ENCODE measurements at places on chromosomes 12 and 14.

GRCh38 chr14:101464984-101465794, 96.1 kb upstream of the DIO3 start:
- no peak for DNase-seq

- no peak for DNase-seq
These were observed 38.9 kb downstream of the TPCN1 start for GRCh38 chr12:113260127-113260526.

- no peak for DNase-seq
These were observed 4.8 kb upstream of the PLEKHD1 start for GRCh38 chr14:69479696-69480095.

GRCh38 chr12:115169981-115170380, 486.0 kb upstream of the TBX3 start:
- DNase-seq = no peak

GRCh38 chr14:71885301-71885700, 46.9 kb upstream of the RGS6 start:
- no peak for DNase-seq

DNA sequence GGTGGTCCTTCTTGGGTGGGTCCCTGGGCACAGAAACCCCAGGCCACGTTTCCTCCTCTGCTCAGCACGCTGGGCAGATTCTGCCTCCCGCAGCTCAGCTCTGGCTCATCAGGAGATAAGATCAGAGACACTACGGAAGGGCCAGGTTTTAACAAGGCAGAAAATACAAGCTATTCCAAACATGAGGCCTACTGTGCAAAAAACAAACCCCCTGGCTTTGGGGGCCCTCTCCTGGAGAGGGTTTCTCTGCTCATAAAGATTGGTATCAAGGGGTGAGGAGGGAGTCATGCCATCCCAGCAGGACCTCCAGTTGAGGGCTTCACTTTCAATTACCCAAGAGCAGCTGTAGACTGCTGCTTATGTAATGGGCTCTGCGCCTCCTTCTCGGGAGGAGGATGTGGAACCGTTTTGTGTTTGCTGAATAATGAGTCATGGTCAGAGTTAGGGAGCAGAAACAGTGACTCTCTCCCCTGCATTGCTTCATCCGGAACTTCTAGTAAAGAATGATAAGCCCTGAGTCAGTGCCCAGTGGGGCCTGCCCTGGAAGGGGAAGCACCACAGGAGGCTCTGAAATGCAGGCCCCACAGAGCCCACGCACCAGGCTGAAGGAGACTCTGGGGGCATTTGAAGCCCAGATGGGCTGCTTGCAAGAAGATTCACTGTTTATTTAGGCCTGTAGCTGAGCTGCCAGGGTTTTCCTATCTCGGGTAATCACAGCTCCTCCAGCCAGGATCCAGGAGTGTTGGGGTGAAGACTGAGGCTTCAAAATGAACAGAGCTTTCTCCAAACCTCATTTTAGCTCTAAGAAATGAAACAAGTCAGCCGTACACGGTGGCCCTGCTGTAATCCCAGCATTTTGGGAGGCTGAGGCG, 79.3 kb downstream of the SSPN start:
- DNase-seq = no peak

DNA sequence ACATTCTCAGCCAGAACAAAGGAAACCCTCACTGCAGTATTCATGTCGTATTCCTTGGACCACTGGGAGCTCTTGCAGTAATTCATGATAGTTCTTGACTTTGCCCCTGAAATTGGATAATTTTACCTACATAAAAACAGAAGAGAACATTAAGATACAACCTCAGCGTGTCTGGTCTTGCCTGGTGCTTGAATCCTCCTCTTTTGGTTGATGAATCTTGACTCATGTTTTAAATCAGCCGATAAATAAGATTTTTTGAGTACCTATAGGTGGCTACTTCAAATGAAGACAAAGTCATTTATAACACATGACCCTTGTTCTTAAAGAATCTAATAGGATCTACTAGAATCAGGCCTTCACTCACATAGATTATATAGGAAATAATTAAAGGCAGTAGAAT, 221.0 kb downstream of the PTPRO start:
- no peak for DNase-seq

GRCh38 chr14:84458881-84459280, 1071.1 kb upstream of the FLRT2 start:
- no peak for DNase-seq

GRCh38 chr12:82638324-82638723, 48.4 kb upstream of the TMTC2 start:
- no peak for DNase-seq

DNA sequence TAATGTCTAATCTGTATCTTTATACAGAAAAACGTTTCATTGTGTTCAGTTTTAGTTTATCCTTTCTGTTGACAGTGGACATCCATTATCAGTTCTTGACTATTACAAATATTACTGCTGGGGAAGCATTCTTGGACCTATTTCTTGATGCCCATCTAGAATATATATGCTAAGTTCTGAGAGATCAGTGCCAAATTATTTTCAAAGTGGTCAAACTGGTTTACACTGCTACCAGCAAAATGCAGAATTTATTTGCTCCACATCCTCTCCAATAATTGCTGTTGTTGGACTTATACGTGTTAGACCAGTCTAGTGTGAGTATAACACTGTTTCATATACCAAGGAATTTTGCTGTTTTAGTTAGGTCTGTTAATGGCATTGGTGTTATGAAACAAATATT, 85.5 kb upstream of the TRAF3 start:
- DNase-seq = no peak

DNA sequence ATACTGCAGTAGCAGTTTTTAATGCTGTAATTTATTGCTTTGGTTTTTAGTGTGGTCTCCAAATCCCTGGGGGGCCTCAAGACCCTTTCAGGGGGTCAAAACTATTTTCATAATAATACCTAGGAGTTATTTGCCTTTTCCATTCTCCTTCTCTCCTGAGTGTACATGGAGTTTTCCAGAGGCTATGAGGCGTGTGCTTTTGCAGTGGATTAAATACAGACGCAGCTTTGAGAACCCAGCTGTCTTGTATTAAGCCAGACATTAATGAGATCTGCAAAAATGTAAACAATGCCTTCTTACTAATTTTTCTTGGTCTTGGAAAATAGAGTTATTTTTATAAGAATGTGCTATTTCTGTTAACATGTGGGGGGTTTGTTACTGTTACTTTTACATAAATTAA, 68.6 kb downstream of the SLC25A47 start:
- no peak for DNase-seq

GRCh38 chr12:20757-21156, 45.8 kb upstream of the IQSEC3 start:
- DNase-seq = no peak

GRCh38 chr14:102644523-102644922, 52.1 kb downstream of the RCOR1 start:
- DNase-seq = no peak

- DNase-seq = no peak
These were observed 27.5 kb upstream of the ANKLE2 start for GRCh38 chr12:132789099-132789471.

DNA sequence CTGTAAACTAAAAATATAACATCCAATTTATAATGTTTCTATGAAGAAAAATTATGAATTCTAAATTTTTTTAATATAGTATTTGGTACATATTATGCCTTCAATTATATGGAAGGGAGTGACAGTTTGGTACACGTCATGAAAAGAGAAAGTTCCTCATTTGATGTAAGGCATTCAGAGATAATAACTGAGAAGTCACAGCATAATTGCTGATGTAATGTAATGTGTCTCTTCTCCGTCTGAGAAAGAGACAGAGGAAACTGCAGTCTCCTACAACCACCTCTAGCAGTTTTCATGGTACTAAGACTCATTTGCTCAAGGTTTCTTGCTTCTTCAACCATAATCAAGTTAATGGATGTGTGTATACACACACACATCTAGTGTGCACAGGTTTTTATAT, 2.3 kb upstream of the CD69 start:
- DNase-seq = no peak

DNA sequence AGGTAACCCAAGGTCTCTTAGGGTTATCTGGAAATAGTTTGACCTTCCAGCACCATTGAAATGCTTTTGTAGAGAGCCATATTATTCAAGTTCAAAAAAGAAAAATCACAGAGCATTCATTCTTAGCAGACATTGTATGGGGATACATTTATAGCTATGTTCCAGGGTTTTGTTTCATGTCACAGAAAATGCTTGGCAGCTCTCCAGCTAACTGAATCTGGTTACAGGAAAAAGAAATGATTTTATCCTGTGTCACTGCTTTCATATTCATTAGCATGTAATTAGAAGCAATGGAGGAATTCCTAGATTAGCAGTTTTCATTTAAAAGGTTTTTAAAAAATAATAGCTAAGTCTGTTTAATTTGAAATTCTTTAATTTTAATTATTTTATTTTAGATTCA, 78.9 kb downstream of the SNAPC1 start:
- no peak for DNase-seq

- no peak for DNase-seq
These were observed 180.6 kb downstream of the AACS start for GRCh38 chr12:125245581-125246557.

DNA sequence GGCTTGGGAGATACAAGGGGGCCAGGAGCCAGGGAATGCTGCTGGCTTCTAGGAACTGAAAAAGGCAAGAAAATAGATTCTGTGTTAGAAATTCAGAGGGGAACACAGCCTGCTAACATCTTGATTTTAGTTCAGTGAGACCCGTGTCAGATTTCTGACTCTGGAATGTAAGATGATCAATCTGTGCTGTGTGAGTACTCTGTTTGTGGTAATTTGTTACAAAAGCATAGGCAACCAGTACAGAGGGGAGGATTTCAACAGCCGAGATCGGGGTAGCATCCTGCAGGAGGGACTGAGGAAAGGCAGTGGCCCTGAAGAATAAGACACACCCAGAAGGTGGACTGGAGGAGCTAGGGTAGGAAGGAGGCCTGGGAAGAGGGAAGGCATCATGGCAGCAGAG, 410.0 kb upstream of the CCDC196 start:
- DNase-seq = no peak

- DNase-seq = no peak
These were observed 29.7 kb upstream of the NR2C1 start for GRCh38 chr12:95102916-95103671.

DNA sequence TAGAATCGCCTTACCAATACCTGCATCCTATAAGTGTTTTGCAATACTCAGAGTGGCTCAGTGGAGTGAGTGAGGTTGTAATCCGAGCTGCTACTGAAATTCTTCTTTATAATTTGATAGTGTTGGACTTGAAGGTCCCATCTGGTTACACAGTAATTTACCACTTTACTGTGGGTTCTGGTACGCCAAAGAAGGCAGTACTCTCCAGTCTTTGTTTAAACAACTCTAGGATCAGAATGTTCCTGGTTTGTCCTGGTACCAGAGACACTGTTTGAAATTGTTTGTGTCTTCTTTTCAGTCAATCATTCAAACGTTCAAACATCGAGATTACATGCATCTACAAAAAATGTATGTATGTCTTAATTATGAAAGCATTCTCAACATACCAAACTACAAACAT, 51.3 kb upstream of the AMN1 start:
- no peak for DNase-seq

- no peak for DNase-seq
These were observed 8.4 kb upstream of the PIANP start for GRCh38 chr12:6708960-6709394.

DNA sequence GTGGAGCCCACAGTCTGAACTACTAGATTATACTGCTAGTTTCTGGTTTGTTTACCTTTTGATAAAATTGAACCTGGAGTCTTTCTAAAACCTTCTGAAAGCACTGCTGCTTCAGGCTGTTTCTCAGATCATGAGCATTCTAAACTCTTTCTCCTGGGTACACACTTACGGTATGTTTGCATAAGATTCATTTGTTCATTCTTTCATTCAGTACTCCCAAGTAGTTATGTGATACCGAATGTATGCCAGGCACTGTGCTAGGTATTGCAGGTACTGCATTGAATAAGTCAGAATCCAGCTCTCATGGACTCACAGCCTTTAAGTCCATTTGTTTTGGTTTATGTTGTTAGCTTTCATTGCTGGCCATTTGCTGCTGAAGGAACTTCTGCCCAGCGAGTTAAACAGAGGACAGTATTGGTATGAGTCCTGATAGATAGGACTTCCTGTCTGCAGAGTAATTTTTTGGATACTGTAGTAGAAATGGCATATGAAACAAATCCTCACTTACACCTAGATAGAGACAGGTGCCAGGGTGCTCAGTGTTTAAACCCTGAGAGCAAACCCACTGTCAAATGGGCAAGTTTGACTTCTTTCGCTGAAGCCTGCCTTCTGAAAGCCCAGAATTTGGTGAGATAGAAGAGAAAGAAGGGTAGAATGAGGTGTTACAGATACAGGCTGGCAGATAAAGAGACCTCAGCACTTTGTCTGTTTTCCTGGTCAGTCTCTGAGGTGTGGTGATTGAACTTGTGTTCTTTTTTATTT, 2.1 kb downstream of the SUSD6 start:
- DNase-seq = no peak

GRCh38 chr12:102144221-102144620, 24.2 kb downstream of the PARPBP start:
- DNase-seq = no peak

- DNase-seq = no peak
These were observed 17.1 kb downstream of the POU6F1 start for GRCh38 chr12:51200806-51201205.

DNA sequence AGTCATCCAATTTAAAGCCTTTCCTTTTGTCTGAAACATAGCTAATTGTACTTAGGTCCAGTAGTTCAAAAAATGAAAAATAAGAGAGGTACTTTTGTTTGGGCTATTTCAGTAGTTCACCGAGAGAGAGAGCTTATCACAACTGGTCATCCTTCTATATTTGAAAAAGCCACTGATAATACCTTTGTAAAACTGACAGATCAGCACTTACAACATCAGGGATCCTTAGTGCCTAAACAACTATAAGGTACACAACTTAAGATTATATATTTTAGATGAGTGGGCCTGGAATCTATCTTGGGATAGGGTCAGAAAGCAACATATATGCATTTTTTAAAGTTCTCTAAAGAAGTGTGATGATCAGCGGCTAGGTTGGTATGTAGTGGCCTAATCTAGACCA, 97.9 kb downstream of the SOX5 start:
- DNase-seq = no peak

DNA sequence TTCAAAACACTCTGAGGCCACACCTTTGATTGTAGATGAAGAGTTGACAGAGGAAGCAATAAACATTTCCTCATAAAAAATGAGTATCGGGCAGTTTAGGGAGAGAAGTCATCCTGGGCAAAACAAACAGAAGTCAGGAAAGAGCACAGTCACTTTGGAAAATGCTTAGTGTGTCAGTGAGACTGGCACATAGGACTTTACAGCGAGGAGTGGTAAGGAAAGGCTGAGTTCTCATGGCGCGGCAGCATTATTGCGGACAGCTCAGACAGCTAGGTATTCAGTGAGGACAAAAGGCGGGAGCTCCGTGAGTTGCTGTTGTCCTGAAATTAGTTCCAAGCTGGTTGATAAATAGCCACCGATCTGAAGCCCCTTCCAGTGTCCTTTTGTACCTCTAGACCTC, 229.9 kb downstream of the SNAPC1 start:
- no peak for DNase-seq

DNA sequence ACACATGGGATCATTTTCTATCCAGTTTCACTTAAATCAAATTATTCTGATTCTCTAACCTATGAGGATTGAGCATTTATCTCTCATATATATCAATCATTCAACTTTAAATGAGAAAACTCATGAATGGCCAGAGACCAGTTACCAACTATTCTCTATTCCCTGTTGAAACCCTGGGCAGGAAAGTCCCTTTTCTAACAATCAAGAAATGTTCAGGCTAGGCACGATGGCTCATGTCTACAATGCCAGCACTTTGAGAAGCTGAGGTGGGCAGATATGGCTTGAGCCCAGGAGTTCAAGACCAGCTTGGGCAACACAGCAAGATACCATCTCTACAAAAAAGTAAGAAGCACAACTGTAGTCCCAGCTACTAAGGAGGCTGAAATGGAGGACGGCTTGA, 18.0 kb downstream of the FMNL3 start:
- no peak for DNase-seq
